Cerebellar cortex (tissue), 1 donor: ENCODE measurements at places on chromosomes 7 and 10.

DNA sequence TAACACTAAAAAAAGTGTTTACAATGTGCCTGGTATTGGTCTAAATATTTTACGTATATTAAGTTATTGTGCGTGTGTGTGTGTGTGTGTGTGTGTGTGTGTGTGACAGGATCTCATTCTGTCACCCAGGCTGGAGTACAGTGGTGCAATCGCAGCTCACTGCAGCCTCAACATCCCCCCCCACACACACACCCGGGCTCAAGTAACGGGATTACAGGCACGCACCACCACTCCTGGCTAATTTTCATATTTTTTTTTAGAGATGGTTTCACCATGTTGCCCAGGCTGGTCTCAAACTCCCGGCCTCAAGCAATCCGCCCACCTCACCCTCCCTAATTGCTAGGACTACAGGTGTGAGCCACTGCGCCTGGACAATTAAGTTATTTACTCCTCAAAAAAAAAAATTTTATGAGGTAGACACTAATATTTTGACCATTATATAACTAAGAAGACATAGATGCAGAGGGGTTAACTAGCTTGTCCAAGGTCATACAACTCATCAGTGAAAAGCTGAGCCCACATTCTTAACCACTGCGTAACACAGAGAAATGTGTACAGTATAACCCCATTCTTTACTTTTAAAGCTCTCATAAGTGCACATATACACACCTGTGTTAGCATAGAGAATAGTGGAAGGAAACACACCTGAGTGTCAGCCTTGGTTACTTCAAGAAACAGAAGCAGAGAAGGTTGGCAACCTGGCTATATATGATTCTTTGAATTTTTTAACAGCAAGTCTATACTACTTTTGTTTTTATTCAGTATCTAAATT, 35.0 kb downstream of the DNAJC12 start:
- no peak for DNase-seq

- no peak for DNase-seq
These were observed 55.3 kb downstream of the NCAPG2 start for GRCh38 chr7:158649279-158649678.

- DNase-seq = no peak
These were observed 560.5 kb upstream of the GALNT17 start for GRCh38 chr7:70571403-70571934.

GRCh38 chr10:108515821-108516220, 1351.3 kb upstream of the SORCS1 start:
- no peak for DNase-seq

- no peak for DNase-seq
These were observed 33.2 kb upstream of the GIMAP8 start for GRCh38 chr7:150417239-150417638.

GRCh38 chr10:126611303-126611702, 59.2 kb downstream of the C10orf90 start:
- DNase-seq = no peak

DNA sequence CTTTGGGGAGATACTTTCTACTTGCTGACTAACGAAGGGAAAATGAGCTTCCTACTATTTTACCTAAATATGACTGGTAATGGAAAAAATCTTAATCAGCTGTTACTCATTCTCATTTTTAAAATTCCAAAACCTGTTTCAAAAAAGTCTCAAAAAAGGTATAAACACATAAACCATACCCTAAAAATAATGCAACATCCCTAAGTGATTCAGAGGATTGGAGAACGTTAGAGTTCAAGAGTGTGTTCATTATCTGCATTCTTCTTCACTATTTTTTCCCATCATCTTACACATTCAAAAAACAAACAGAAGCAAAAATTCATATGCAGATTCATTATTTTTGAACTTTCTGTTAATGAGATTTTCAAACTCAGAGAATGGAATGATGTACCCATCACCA, 150.4 kb upstream of the GNAI1 start:
- no peak for DNase-seq

GRCh38 chr7:106840342-106840741, 24.7 kb upstream of the PIK3CG start:
- DNase-seq = no peak

- DNase-seq = no peak
These were observed 988.6 kb downstream of the SORCS1 start for GRCh38 chr10:106175760-106176377.

GRCh38 chr10:110354322-110354766, 49.6 kb upstream of the SMNDC1 start:
- peak; percentile 94 for DNase-seq

- no peak for DNase-seq
These were observed 26.9 kb upstream of the DNAJC1 start for GRCh38 chr10:22030421-22030820.

- DNase-seq = no peak
These were observed 605.3 kb upstream of the FOXK1 start for GRCh38 chr7:4076701-4077294.

DNA sequence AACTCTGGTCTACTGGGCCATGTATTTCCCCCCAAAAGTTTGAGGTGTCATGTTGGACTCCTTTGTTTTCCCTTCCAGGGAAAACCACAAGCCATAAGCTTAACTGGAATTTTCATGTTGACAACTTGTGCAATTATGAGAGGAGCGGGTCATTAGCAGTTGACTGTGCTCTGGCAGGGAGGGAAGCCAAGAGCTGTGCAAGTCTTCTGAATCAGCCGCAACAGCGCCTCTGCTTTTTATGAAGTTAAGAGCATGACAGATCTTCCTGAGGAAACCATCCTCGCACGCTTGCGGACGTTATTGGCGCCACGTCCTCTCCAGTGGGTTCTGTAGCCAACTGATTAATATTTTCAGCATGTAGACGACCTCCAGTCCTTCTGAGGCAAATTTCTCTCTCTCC, 148.7 kb upstream of the MKI67 start:
- DNase-seq = peak; percentile 9

DNA sequence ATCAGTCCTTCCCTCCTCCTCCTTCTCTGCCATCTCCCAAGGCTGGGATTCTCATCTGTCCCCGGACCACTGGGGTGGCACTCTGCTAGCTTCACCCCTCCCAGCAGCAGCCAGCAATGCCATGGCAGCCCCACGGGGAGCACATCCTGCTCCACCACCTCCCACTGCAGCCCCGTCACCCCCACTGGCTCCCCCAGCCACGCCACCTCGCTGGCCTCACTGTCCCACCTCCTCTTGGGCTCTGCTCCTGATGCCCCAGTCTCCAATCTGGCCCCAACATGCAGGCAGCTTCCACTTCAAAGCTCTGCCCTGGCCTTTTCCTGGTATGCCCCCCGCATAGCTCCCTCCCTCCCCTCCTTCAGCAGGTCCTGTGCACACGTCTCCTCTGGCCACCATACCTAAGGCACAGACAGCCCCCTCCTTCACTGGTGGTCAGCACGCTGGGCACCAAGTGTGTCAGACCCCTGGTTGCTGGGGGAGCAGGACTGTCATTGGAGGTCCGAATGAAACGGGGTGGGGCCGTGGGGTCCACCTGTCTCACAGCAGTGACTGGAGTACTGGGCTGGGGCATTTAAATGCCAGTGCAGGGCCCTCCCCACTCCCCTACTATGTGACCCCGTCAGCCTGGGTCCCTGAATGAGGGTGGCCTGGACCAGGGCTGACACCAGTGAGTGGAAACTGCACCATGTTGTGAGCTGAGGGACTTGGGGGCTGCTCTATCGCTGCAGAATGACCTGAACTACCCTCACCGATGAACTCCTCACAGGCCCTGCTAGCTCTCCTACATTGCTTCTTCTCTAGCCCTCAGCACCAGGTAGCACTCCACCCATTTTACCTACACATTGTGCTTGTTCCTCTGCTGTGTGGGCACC, 38.7 kb downstream of the RASGEF1A start:
- DNase-seq = no peak

DNA sequence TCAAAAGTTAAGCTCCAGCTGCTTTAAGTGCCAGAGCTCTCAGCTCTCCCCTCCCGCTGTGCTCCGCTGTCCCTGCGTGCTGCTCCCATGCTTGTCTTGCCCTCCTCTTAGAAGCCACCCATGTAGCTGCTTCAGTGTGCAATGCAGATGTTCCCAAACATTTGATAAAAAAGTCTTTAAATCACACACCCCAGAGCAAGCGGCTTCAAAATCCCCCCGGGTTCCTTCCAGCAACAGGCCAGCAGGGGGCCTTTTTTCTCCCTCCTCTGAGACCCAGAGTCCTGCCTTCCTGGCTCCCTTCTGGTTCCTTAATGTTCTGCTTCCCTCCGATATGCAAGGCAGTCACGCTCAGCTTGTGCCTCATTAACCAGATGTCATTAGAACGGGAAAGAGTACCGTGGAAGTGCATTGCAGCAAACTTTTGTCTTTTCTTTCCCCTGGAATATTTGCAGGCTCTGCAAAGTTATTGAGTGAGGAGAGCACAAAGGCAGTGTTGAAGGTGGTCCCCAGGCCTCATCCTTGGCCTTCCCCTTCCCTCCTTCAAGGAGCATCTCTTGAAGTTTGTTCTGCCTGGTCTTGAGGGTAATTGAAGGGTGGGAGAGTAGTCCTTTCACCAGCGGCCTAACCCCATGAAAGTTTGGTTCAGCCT, 25.5 kb downstream of the LDB3 start:
- peak; percentile 29 for DNase-seq

DNA sequence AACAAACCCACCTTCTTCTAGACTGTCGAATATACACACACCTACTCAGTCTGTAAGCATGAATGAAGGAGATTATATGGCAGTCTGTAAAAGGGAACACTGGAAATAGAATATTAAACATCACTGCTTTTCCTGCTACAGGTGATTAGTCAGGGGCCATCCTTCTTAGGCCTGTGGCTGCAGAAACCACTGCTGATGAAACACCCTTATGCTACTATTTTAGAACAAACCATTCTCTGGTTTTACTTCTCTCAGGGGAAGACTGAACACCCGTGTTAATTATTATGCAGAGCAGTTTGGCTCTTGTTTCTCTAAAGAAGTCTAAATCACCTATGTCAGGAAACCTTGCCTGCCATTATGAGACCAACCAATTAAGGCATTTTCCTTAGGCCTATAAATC, 351.1 kb upstream of the KLF6 start:
- DNase-seq = no peak

- DNase-seq = no peak
These were observed 352.2 kb downstream of the PRPF18 start for GRCh38 chr10:13938950-13939349.

- DNase-seq = no peak
These were observed 613.8 kb downstream of the PHTF2 start for GRCh38 chr7:78412216-78412858.

DNA sequence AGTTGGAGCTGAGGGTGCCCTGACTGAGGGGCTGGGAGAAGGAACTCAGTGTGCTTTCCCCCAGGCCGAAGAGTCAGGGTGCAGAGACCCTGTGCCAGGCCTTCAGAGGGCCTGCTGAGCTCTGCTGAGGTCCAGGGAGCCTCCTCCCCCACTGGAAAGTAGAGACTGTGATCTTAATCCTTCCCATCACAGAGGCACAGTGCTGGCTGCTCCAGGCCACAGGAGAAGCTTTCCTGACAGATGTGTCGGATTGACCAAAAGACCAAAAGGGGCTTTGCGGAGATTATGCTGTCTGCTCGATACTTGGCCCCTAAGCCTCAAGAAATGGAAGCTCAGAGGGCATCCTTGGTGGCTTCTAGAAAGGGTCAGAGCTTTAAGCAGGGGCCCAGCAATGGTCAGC, 32.9 kb upstream of the BTRC start:
- no peak for DNase-seq

- no peak for DNase-seq
These were observed 19.8 kb upstream of the AKR1B1 start for GRCh38 chr7:134478707-134479106.

GRCh38 chr7:19295376-19295775, 150.2 kb upstream of the FERD3L start:
- DNase-seq = no peak

DNA sequence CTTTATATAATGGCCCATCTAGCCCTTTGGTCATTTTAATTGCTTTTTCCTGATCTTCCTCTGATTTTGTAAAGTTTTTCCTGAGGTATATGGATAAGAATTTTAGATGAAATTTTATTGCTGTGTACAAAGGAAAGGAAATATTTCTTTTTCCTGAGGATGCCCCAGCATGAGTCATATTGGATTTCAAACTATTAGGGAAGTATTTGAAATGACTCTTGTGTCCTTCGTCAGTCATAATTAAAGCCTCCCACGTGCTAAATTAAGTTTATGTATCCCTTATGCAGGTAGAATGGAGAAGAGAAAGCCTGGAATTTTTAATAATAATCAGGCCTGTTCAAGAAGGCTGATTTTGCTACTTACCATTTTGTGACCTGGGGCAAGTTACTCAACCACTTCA, 82.6 kb upstream of the GLI3 start:
- no peak for DNase-seq

DNA sequence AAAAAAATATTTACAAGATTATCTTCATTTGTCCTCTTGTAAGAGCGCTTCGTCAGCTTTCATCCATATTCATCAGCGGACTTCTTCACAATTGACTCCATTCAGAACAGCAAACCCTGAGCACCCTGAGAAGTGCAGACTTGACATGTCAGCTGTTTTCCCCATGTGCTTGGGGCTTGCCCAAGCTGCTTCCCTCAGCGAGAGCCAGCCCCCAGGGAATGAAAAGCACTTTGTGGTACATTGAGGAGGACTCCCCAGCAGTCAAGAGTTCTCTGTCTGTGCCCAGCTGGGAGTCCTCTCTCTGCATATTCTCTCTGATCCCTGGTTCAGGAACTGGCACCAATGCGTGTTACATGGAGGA, 22.7 kb downstream of the HKDC1 start:
- peak; percentile 18 for DNase-seq

- DNase-seq = no peak
These were observed 193.4 kb upstream of the PRSS58 start for GRCh38 chr7:142451296-142451695.

GRCh38 chr7:191105-191980, 1.0 kb upstream of the FAM20C start:
- DNase-seq = peak; percentile 31

- DNase-seq = no peak
These were observed 96.1 kb downstream of the FAM107B start for GRCh38 chr10:14678637-14679036.
